ENCODE measurements at places on chromosomes 5 and 9. TPM values are rescaled to one million over a fixed set of nuclear protein-coding genes. Genes with fewer than 3 reads are reported as not detected.

DNA sequence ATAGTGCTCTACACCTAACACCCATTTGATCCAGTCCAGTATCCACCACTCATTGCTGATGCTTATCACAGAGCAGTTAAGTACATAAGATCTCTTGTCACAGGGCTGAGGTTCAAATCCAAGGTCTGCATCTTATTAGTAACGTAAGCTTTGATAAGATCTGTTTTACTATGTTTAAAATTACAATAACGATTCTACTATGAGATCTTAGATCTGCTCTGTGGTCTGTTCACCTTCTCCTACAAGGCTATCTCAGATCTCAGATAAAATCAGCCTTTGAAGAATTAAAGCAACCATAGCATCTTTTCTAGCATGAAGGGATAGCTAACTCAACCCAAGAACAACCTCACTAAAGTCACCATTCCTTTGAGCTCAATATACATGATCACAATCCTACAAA is 431.0 kb upstream of the RORB start:
- DNase-seq: no peak

DNA sequence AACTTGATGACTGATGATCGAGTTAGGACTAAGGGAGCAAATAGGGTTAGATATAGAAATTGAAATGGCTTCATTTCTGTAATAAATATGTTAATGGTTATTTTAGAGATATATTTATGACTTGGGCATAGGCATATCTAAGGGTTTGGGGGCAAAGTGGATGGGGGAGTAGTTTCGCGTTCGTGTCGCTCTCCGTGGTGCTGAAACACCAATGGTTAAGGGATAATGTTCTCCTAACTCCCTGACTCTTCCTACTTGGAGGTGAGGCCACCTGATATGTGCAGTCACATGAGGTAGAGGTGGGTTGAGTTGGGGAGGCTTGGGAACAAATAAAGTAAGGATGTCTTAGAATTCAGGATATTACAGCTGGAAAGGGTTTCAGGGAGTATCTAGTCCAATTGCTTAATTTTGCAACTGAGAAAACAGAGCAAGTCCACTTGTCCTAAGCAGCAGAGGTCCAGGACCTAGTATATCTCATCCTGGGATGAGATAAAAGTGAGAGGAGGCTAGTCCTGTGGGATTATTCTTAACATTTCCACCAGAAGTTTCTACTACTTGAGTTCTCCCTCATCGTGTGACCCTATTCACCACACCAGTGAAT is 44.0 kb upstream of the MAP1B start:
- peak; percentile 26 for DNase-seq

GRCh38 chr5:143322176-143322575 is 81.3 kb downstream of the NR3C1 start:
- no peak for DNase-seq

DNA sequence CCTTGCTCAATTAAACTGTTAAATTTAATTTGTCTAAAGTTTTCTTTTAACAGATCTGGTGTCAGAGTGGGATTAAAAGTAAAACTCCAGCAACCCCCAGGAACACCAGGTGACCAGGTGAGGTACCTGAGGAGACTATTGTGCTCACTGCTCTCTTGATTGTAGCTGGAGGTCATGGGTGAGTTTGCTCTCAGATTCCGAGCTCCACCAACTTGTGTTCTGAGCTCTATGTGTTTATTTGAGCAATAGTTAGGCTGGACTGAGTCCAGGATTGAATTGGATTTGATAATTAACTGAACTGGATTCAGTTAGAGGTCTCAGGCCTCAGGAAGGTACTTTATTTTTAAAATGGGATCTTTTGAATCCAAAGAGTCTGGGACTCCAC is 17.9 kb upstream of the SCGB3A2 start:
- no peak for DNase-seq

DNA sequence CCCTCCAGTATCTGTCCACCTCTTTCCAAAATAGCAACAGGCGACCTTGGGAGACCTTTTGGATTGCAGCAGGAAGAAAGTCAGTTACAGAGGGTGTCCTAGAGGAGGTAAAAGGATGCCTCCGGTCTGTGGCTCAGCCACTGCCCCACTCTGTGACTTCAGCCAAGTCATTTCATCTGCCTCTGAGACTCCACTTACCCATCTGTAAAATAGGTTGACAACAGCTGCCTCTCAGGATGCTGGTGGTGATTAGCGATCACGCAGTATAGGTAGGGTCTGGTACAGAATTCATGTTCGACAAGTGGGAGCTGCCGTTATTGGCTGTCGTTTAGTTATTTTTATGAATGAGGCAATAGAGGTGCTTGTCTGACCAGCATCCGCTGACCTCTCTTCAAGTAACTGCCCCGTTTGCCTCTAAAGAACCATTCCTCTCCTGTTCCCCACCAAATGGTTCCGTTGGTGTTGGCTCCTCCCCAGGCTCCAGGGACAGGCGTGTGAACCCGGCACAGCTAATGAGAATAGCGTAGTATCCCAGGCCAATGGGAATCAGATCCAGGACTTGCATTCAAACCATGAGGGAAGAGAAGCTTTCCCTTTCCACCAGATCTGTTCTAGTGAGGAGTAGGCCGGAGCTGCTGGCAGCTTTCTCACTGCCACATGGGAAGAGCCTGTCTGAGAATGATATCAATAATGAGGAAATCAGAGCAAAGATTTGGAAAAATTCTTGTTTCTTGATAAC is 64.1 kb downstream of the SMIM23 start:
- DNase-seq: no peak

GRCh38 chr5:73638344-73639095 is 12.5 kb downstream of the ARHGEF28 start:
- peak; percentile 83 for DNase-seq

The EGR1 gene
- total RNA-seq: 8.8 TPM

The CFAP90 gene
- not detected for total RNA-seq

The PLAC8L1 gene
- not detected for total RNA-seq

The SPATA6L gene
- 1.2 TPM for total RNA-seq

The LHFPL2 gene
- total RNA-seq: 51.4 TPM

The PKD2L2 gene
- total RNA-seq: 0.26 TPM

The PARP8 gene
- 24.6 TPM for total RNA-seq

Measured in fibroblast of lung (primary cell).